Cardiac ventricle fibroblast (primary cell): ENCODE measurements at places on chromosomes 16 and 17. TPM values are rescaled to one million over a fixed set of nuclear protein-coding genes. Genes with fewer than 3 reads are reported as not detected.

Gene PLD6
- total RNA-seq: 0.68 and 1.00 TPM in 2 replicates

Gene NR1D1
- total RNA-seq: 2.7 and 4.1 TPM in 2 replicates

Gene NLRC3
- total RNA-seq: 0.19 TPM in 1 of 2 replicates, not detected in the other

Gene ABCC3
- 26.9 and 32.6 TPM in 2 replicates for total RNA-seq

Gene TBC1D3
- total RNA-seq: not detected in 2 replicates

Gene PIK3R5
- total RNA-seq: not detected in 2 replicates

Gene FA2H
- not detected in 2 replicates for total RNA-seq
